ENCODE measurements at places on chromosomes 4 and X. TPM values are rescaled to one million over a fixed set of nuclear protein-coding genes. Genes with fewer than 3 reads are reported as not detected.

- H3K4me3 ChIP-seq: no peak overlapping the region
- no peak overlapping the region for H3K27ac ChIP-seq
- no peaks in the 10 kb centered on the region for H3K4me1 ChIP-seq
Measured at GRCh38 chr4:10296730-10297129, 160.5 kb downstream of the ZNF518B start.

- no peak overlapping the region for H3K4me3 ChIP-seq
- no peak overlapping the region for H3K27ac ChIP-seq
- H3K4me1 ChIP-seq: no peaks in the 10 kb centered on the region
- H3K27me3 ChIP-seq: no peaks in the 10 kb centered on the region
- peaks cover 50% of the 10 kb centered on the region for H3K36me3 ChIP-seq
Measured at GRCh38 chr4:39286263-39286662, 79.9 kb downstream of the RFC1 start.

GRCh38 chr4:38503689-38504395 is 160.2 kb upstream of the KLF3 start:
- no peak overlapping the region for H3K4me3 ChIP-seq
- DNase-seq: no peak
- no peak overlapping the region for H3K27ac ChIP-seq
- H3K27me3 ChIP-seq: no peaks in the 10 kb centered on the region
- H3K36me3 ChIP-seq: no peaks in the 10 kb centered on the region

- peaks cover 6% of the 10 kb centered on the region for H3K4me1 ChIP-seq
- H3K4me3 ChIP-seq: no peak overlapping the region
- H3K27me3 ChIP-seq: no peaks in the 10 kb centered on the region
Measured at GRCh38 chr4:9808077-9808476, 26.6 kb downstream of the DRD5 start.

GRCh38 chr4:121594796-121595526 is 101.8 kb downstream of the ANXA5 start:
- no peak overlapping the region for H3K4me3 ChIP-seq
- no peak overlapping the region for H3K27ac ChIP-seq
- no peaks in the 10 kb centered on the region for H3K4me1 ChIP-seq
- H3K27me3 ChIP-seq: no peaks in the 10 kb centered on the region

DNA sequence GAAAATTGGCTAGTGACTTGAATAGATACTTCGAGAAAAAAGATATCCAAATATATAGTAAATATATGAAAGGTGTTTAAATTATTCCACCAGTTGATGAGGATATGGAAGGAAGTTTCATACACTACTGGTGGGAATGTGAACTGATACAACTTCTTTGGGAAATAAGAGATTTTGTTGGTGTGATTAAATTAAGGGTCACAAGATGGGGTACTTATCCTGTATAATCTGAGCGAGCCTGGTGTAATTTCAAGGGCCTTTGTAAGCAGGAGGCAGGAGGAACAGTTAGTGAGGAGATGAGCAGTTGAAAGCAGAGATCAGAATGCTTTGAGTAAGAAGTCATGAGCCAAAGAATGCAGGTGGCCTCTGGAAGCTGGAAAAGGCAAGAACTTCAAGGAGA is 192.2 kb downstream of the KCTD8 start:
- DNase-seq: no peak
- H3K36me3 ChIP-seq: no peaks in the 10 kb centered on the region
- no peak overlapping the region for H3K27ac ChIP-seq
- no peaks in the 10 kb centered on the region for H3K4me1 ChIP-seq
- no peak overlapping the region for H3K4me3 ChIP-seq

DNA sequence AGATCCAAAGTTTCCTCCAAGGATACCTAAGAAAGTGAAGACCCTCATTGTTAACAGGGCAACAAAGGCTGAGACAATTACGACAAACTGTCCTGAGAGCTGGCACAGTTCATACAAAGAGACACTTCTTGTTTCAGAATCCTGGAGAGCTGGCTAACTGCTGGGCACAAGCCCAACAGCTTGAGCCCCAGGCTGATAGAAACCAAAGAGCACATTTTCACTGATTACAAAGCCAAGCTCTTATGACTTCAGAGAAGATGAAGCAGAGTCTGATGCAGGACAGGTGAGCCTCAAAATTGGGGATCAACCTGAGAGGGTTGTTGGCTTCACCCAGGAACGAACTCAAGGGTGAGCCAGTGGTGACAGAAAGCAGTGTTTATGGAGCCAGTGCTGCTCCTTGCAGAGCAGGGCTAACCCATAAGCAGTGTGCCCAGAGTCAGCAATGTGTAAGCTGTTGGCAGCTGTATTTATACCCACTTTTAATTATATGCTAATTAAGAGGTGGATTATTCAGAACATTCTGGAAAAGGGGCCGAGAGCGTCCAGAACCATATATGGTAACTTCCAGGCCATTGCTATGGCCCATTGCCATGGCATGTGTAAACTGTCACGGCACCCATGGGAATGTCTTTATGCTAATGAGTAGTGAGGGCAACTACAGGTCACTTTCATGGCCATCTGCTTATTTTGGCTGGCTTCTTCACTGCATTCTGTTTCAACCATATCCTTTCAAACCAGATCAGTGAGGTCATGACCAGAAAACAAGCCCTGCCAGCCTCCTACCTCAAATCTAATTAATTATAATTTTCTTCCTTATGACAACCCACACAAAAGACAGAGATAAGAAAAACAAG is 183.7 kb downstream of the EVC2 start:
- H3K36me3 ChIP-seq: no peaks in the 10 kb centered on the region
- H3K4me3 ChIP-seq: no peak overlapping the region
- no peak overlapping the region for H3K27ac ChIP-seq
- H3K4me1 ChIP-seq: peaks cover 3% of the 10 kb centered on the region
- H3K27me3 ChIP-seq: no peaks in the 10 kb centered on the region

TCEAL6 gene
- total RNA-seq: not detected

CT45A1 gene
- total RNA-seq: not detected

TRIM61 gene
- 1.2 TPM for total RNA-seq

NEIL3 gene
- total RNA-seq: 0.52 TPM
